ENCODE measurements at places on chromosomes 13 and 19. TPM values are rescaled to one million over a fixed set of nuclear protein-coding genes. Genes with fewer than 3 reads are reported as not detected.

The CSNK1G2 gene
- 81.9 TPM for total RNA-seq

The ZNF350 gene
- total RNA-seq = 14.3 TPM

The NCR1 gene
- total RNA-seq = not detected

The NPAS1 gene
- total RNA-seq = 0.12 TPM

The IGFL1 gene
- not detected for total RNA-seq

Measured in smooth muscle cell of the coronary artery (primary cell).